HFFc6 (cell line): ENCODE measurements at places on chromosomes 2 and 18.
A peak's percentile ranks its signal among the peaks of the same experiment; 100 is the strongest.

GRCh38 chr2:29212009-29212408 lies 96.8 kb downstream of the CLIP4 start:
- peak; percentile 18 for DNase-seq

DNA sequence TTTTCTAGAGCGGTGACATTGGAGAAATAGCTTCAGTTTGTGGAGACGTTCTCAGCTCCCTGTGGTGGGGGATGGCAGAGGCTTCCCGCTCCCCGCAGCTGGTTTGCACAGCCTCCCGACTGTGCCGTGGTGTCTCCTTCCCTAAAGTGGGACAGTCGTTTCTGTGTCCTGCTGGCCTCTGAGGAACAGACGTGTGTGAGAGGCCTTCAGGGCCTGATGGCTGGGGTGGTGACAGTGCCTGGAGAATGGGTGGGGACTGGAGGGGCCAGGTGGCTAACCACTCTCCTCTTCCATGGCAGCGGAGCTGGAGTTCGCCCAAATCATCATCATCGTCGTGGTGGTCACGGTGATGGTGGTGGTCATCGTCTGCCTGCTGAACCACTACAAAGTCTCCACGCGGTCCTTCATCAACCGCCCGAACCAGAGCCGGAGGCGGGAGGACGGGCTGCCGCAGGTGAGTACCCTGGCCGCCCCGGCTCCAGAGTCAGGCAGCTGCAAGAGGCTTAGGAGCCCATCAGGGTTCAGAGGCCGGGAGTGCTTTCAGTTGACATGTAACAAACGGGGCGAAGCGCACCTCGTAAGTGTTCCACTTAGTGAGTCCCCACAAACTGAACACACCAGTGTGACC lies 105.4 kb downstream of the FAM210A start:
- no peak for DNase-seq

GRCh38 chr2:25063876-25064660 lies 22.2 kb downstream of the EFR3B start:
- no peak for DNase-seq

GRCh38 chr2:230974096-230974913 lies 21.6 kb upstream of the SPATA3 start:
- DNase-seq: peak; percentile 59

DNA sequence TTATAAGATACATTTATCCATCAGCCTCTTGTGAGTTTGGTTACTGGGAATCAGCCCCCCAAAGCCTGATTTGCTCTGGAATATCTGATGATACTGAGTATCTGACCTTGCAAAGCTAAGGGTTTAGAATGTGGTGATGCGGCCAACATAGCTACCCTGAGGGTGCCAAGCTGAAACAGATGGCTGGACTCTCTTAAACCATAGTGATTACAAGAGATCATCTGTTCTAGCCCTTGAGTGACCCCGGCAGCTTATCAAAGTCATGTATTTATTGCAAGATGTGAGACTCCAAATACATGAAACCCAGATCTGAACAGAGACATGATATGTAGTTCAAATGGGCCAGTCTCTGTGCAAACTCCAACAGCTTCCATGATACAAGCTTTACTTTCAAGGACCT lies 78.2 kb upstream of the CABLES1 start:
- DNase-seq: no peak

- no peak for DNase-seq
Observed at GRCh38 chr18:33404244-33404873, 36.2 kb downstream of the CCDC178 start.

- DNase-seq: no peak
Observed at GRCh38 chr2:73292316-73292905, 937 bp downstream of the EGR4 start.

DNA sequence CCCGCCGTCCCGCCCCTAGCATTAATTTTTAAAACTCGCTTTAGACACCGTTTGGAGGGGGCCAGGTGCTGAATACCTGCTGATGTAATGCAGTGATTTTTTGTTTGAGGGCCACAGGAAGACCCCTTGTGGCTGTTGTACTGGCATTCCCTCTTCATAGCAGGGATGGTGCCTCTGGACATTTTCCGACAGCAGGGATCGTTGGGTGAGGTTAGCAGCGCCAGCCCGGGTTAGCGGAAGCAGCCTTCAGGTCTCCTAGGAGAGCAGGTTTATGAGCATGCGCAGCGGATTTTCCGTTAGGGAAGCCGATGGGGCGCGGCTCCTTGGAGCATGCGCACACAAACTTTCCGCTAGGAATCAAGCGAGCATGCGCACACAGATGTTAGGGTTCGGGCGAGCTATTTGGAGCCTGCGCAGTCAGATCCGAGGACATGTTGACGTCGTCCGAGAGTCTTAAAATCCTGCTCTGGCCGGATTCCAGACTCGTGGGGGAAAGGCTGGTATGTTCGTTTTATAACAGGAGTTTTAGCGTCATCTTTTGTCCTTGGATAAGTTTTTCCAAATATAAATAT lies 17.2 kb upstream of the C2orf74 start:
- peak; percentile 97 for DNase-seq

- DNase-seq: peak; percentile 57
Observed at GRCh38 chr18:58996131-58996641, 131.5 kb downstream of the ZNF532 start.

- no peak for DNase-seq
Observed at GRCh38 chr2:229620289-229620688, 94.1 kb downstream of the DNER start.

DNA sequence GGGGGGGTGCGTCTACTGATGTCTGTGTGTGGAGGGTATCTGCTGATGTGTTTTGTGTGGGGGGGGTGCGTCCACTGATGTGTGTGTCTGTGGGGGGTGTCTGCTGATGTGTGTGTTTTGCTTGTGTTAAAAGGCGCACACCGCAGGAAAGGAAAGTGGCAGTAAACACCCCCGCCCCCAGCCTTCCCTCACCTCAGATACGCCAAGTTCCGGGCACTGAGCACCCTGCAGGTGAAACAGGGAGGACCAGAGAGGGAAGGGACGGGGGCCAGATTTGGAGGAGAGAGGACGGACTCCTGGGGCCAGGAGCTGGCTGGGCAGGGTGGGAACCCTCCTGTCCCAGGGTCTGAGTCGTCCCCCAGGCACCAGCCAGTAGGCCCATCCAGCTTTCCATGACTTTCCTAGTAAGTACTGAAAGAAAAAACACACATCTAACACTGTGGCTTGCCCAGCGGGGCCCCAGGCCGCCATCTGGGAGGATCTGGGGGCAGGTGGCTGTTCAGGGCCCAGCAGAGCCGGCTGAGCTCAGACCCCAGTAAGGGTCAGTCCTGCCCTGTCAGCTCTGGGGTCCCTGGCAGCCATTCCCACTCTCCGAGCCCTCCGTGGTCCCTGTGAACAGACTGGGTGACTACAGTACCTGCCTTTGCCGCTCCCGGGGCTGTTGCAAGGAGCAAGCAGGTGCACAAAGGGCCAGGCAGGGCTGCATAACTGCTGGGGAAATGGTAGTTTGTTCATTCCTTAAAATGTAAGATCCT lies 126.9 kb downstream of the NFATC1 start:
- DNase-seq: no peak

DNA sequence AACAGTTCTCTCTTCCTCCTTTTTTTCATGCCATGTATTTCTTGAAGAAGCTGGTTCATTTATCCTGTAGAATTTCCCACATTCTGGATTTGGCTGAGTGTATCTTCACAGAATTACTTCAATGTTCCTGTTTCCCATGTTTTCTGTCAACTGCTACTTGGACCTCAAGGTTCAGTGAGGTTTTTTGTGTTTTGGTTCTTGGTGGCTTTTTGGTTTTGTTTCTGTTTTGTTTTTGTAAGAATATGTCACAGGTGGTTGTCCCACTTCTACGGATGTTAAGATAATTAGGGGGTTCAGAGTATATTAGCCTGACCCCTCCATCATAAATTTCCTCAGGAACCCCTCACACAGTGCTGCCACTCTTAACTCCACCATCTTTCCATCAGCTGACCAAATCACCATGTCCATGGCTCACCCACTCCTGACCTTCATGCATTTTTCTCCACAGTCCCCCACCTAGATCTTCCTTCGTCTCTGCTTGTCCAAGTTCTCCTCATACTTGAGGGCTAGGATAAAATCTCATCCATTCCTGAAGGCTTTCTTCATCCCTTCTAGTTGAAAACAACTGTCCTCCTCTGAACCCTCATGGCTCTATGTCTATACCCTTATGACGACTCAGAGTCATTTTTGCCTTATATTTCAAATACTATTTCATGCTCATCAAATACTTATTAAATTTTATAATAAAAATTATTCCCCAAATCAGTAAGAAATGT lies 40.4 kb downstream of the PLEKHM3 start:
- no peak for DNase-seq

DNA sequence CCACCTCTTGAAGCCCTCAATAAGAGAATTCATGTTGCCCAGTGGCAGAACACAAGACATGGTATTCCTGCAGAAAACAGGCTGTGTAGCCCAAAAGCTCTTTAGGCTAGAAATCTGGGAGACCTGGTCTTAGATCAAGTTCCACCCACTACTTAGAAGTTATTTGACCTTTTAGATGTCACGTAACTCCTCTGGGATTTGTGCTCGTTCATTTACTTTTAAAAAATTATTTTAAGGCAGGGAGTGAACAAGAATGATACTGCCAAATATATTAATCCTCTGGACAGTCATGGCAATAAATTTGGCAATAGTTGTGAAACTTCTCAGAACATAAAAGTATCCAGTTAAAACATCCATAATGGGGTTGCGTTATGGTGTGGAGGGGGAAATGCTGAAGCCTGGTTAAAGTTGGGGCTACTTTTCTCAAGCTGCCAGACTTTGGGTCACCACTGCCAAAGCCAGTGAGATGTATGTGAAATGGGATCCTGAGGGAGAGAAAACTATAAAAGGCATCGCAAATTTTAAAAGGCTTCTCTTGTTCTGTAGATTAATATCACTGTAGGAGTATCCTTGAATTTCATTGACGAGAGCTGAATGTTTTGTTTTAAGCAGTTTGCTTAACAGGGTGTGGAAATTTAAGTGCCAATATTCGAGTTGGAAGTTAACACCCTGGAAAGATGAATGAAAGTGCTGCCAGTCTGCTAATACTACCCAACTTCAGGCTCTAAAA lies 15.8 kb downstream of the DAPL1 start:
- no peak for DNase-seq

DNA sequence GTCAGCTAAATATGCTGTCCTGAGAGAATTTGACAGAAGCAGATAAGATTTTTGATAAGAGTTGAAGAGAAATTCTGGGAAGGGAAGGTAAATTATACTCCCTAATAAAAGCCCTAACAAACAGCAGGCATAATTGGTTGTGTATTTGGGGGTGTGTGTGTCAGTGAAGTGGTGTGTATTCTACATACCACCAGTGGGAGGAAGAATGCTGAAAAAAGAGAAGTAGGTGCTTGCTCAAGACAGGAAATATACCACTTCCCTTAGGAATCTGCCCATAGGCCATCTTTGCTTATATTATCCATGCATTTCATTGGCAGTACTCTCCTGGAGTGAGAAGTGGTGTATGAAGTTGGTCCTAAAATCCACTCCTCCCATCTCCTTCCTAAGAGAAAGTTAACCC lies 76.2 kb downstream of the FMNL2 start:
- DNase-seq: no peak

GRCh38 chr18:36534154-36534688 lies 236.7 kb downstream of the FHOD3 start:
- DNase-seq: no peak

GRCh38 chr2:234137400-234138014 lies 87.0 kb downstream of the SPP2 start:
- DNase-seq: peak; percentile 10

GRCh38 chr2:48709096-48710034 lies 46.2 kb downstream of the LHCGR start:
- DNase-seq: no peak

GRCh38 chr2:16640001-16640700 lies 25.5 kb downstream of the CYRIA start:
- no peak for DNase-seq

DNA sequence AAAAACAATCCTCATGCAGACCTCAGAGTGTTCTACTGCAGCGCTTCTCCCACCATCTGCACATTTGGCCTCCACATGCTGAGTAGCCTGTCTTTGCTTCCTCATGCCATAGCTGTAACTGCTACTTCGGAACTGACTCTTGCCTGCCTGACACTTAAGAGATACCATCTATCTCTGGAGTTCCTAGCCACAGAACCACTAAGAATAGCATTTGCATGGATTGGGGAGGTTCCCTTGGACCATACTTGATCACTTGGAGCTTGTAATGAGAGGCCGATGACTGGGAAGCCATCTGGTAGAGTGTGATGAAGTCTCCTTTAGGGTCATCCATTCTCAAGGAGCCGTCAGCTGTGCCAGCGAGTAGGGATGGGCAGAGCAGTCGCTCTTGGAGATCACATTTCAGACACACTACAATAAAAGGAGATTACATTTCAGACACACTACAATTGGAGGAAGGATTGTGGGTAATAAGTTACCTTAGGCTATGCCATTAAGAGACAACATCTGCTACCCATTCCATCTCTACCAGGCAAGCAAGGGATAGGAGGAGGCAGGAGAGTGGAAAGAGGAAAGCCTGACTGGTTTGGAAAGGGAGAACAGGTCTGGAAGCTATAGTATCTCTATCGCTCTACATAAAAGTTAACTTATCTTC lies 21.8 kb downstream of the DOK1 start:
- peak; percentile 88 for DNase-seq

- DNase-seq: peak; percentile 48
Observed at GRCh38 chr2:72859831-72860262, 27.4 kb upstream of the SPR start.

- DNase-seq: no peak
Observed at GRCh38 chr2:181675254-181675653, 5.1 kb downstream of the NEUROD1 start.

DNA sequence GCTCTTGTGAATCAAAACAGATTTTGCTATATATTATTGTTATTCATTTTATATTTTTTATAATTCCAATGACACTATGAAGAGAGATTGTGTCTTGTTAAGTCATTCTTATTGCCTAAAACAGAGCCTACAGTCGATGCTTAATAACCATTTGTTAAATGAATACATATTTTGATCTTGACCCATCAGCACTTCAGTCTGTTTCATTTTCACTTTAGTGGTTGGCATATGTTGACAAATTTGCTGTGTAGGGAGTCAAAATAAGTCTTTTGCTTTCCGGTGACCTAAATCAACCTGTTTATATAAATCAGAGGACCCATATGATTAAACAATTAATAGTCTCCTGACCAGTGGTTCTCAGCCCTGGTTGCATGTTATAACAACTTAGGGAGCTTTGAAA lies 97.1 kb downstream of the TXNL1 start:
- no peak for DNase-seq

- DNase-seq: no peak
Observed at GRCh38 chr2:202749477-202749876, 114.7 kb downstream of the FAM117B start.

DNA sequence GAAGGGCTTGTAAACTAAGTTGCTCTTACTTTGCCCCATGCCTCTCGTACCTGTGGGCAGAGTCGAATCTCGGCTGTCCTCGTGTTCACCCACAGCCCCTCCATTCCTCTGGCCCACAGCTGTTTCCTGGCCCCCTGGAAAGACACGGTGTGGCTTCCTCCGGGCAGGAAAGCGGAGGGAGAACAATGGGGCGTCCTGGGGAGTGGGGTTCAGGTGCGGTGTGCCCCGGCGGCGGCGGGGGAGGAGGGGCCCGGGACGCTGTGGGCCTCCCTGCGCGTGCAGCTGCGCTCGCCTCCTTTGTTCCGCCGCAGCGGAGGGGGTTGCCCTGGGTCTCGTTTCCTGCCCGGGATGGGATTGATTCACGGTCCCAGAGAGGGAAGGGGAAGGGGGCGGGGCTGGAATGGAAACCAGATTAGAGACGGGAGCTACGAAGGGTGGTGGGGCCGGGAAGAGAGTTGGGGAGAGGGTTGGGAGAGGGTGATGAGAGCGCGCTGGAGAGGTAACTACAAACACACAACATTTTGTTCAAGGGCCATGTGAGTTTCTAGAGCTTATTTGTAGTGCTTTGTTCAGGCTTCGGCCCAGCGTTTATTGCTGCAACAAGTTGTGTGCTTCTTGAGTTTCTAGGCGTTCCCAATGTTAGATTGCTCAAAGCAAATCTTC lies 796 bp downstream of the MYO1B start:
- DNase-seq: peak; percentile 36
